ENCODE measurements at places on chromosomes 6 and 20.

GRCh38 chr6:156848533-156848932 is 71.4 kb downstream of the ARID1B start:
- DNase-seq = no peak

GRCh38 chr6:10316373-10316721 is 98.5 kb downstream of the TFAP2A start:
- DNase-seq = no peak

- no peak for DNase-seq
These were observed 4.8 kb downstream of the COL12A1 start for GRCh38 chr6:75201021-75201420.

GRCh38 chr20:43739148-43739749 is 12.4 kb upstream of the GTSF1L start:
- no peak for DNase-seq

DNA sequence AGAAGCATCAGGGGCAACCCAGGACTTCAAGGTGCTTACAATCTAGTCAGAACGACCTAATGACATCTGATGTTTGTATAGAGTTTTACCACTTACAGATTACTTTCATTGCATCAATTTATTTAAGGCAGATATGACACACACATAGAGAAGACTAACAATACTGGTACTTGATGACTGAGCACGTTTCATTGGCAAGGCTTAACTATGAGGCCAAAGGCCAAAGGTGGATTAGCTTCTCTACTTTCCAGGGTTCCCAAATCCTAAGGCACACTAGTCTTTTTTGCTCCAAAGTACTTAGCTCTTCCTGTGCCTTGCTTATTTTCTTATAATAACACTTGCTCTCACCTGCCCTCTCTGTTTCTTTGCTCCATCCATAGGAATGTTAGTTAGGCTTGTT is 406.2 kb downstream of the ZFAND3 start:
- DNase-seq = no peak

GRCh38 chr6:157811476-157812173 is 11.4 kb upstream of the SNX9 start:
- no peak for DNase-seq

- DNase-seq = no peak
These were observed 454.3 kb downstream of the PREX1 start for GRCh38 chr20:48373555-48373934.

DNA sequence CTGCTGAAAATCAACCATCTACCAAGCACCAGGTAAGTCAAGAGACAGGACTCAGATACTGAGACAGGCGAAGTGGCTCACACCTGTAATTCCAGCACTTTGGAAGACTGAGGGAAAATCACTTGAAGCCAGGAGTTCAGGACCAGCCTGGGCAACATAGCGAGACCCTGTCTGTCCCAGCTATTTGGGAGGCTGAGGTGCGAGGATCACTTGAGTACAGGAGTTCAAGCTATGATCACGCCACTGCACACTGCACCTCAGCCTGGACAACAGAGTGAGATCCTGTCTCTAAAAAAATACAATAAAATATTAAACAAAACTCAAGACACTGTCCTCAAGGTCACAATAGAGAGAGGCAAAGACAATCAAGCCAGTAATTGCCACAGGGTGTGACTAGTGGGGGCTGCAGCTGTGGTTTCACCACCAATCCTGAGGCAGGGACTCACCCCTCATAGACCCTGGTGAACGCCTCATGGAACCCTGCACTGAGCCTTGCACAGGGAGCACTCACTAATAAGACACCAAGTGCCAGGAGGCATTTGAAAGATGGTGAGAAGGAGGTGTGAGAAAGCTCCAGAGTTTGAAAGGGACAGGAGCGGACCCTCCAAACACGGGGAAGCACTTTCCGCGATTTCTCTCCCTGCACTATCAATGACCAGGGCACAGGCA is 1.7 kb downstream of the SNHG17 start:
- no peak for DNase-seq

DNA sequence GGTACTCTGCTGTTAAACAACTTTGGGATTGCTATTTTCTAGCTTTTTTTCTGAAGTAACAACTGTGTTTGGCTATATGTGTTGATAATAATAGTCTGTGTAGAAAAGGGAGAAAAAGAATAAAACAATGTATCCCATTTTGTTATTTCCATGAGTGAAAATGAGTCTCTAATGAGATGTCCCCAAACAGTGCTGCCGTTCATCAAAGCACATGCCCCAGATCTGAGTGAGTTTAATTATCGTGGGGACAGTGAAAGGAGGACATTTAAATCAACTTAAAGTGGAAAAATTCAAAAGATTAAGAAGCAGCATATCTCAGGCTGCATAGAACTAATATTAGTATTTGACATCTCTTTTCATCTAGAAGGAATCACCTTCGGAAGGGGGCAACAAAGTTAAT is 59.6 kb downstream of the NCOA7 start:
- no peak for DNase-seq

- no peak for DNase-seq
These were observed 140.4 kb downstream of the CDKAL1 start for GRCh38 chr6:20674664-20675063.

DNA sequence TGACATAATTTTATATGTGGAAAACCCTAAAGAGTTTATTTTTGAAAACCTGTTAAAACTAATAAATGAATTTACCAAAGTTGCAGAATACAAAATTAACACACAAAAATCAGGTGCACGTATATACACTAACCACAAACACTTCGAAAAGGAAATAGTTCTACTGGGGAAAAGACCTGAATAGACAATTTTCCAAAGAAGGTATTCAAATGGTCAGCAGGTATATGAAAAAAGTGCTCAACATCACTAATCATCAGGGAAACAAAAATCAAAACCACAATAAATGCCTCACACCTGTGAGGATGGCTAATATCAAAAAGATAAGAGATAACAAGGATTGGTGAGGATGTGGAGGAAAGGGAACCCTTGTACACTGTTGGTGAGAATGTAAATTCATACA is 110.6 kb downstream of the PXDC1 start:
- no peak for DNase-seq

DNA sequence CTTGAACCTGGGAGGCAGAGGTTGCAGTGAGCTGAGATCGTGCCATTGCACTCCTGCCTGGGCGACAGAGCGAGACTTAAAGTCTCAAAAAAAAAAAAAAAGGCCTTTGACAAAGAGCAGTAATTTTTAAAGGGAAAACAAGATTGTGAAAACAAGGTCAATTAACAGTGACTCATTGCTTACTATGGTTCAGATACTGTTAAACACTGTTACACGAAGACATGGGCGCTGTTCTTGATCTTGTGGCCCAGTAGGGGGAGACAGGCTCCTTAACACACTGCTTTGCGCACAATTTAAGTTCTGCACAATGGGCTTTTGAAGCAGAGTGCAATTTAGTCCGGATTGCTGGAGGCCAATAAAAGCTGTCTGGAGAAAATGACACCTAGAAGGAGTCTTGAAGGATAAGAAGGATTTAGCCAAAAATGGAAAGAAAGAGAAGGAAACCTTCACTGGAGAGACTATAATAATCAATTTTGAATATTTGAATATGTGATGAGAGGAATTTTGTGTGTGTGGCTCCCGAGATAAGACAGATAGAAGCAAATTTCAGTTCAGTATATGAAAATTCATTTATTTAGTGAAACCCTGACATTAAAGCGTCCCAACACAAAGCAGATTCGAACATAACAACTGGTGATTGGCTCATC is 6.0 kb upstream of the LATS1 start:
- no peak for DNase-seq

- DNase-seq = no peak
These were observed 13.9 kb downstream of the KHDRBS2 start for GRCh38 chr6:62272114-62272513.

GRCh38 chr6:129110690-129111343 is 227.9 kb downstream of the LAMA2 start:
- DNase-seq = no peak

- no peak for DNase-seq
These were observed 351.2 kb downstream of the CDC5L start for GRCh38 chr6:44738601-44739146.

GRCh38 chr6:64037427-64037826 is 401.8 kb downstream of the PHF3 start:
- DNase-seq = no peak

DNA sequence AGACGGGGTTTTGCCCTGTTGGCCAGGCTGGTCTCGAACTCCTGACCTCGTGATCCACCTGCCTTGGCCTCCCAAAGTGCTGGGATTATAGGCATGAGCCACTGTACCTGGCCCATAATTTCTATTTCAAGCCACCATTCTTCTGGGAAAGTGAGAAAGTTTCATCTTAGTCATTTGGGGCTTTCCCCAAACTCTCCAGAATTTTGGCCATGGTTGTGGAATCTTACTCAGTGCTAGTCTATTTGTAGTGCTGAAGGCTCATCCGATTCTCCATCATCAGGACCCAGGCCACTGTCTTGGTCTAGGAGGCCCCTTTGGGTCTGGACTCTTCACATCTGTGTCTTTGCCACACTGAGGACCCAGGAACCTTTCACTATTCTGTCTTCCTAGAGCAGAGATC is 164.9 kb downstream of the EYA2 start:
- no peak for DNase-seq

- no peak for DNase-seq
These were observed 6.5 kb upstream of the BCAS4 start for GRCh38 chr20:50788045-50788991.

DNA sequence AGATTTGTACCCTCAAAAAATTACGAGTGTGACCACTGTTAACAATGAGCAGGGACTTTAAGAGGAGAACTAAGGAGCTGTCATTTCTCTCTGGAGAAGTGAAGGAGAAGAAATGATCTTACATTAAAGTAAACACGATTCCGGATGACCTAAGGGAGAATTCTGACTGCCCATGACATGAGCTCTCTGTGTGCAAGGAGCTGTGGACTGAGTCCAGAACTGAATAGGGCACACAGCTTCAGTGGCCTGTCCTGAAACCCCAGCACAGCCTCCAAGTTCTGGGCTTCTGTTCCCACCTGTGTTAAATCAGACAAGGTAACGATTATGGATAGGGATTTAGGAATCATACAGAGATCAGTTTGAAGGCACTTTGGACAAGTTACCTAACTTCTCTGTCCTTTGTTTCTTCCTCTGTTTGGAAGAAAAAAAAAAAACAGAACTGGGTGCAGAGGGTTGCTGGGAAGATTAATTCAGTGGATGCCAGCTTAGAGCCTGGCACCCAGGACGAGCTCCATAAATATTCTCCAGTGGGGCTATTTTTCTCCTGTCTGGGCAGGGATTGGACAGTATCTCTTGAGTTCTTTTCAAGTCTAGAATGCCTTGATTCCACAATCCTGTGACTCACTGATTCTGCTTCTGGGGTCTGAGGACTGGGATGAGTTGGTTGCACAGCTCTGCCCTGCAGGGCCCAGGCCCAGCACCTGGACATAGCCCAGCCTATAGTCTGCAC is 65.7 kb downstream of the MRPL14 start:
- no peak for DNase-seq

GRCh38 chr6:13370623-13371022 is 42.3 kb upstream of the TBC1D7 start:
- DNase-seq = no peak

- DNase-seq = no peak
These were observed 257.7 kb upstream of the CDYL start for GRCh38 chr6:4518506-4518905.

- no peak for DNase-seq
These were observed 16.8 kb upstream of the PLCB4 start for GRCh38 chr20:9052136-9052535.

GRCh38 chr6:3610206-3610605 is 141.3 kb downstream of the PXDC1 start:
- DNase-seq = no peak

- DNase-seq = no peak
These were observed 60.0 kb downstream of the RFPL4B start for GRCh38 chr6:112407101-112407590.

- DNase-seq = no peak
These were observed 135.2 kb upstream of the PREP start for GRCh38 chr6:105537981-105538578.

GRCh38 chr6:108904741-108905140 is 56.5 kb downstream of the ARMC2 start:
- no peak for DNase-seq

DNA sequence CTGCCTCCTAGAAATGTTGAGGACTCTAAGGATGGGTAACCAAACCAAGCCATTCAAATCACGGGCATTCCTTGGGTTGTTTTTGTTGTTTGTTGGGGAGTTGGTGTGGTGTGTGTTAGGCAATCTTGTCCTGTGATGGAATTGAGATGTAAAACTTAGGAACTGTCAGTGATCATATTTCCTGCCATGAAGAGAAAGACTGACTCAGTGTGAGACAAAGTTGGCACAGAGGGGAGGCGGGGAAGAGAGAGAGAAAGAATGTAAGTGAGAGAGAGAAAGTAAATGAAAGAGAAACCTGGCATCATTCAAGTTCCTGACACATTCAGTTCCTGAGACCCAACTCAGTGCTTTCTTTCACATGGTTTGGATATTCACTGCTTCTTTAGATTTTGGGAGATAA is 21.6 kb upstream of the FBXO30 start:
- DNase-seq = no peak

DNA sequence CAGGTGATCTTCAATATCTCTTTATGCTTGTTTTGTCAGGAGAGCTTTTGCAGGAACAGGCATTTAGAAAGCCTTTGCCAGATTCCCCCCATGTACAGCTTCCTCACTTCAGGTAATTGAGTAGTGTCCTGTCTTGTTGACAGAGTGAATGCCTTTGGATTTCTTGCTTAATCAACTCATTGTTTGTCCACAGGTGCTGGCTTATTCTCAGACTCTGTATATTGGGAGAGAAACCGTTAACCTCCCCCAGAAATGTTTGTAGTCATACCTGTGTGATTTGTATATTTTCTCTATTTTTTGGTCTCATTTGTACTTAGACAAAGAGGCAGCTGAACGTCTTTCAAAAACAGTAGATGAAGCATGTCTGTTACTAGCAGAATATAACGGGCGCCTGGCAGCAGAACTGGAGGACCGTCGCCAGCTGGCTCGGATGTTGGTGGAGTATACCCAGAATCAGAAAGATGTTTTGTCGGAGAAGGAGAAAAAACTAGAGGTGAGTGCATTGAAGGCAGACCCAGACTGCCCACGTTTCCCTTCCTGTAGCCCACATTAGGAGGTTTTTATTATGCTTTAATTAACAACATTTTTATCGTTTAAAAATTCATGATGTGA is 32.3 kb downstream of the RPRD1B start:
- no peak for DNase-seq

DNA sequence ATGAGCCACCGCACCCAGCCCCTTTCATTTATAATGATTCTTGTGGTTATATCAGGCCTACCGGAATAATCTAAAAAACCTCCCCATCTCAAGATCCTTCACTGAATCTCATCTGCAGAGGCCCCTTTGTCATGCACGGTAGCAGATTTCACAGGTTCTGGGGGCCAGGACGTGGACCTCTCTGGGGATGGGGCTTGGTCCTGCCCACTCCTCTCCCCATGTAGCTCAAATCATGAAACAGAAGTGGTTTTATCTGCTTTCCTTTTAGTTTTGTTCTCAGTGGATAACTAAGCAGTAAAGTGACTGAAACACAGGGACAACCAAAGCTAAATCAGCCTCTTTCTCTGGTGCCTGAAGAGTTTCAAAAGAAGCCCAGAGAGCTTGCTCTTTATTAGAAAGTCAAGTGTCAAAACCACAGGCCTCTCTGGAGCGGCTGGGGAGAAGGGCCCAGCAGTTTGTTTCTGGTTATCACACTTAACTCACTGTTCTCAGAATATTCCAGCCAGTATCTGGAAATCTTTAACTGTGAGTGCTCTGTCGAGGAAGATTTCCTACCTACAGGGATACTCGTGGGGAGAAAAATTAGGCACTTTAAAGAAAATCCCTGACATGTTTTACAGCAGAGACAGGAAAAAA is 60.6 kb upstream of the FAM184A start:
- no peak for DNase-seq

GRCh38 chr6:134373282-134373922 is 55.5 kb upstream of the SGK1 start:
- DNase-seq = no peak

- no peak for DNase-seq
These were observed 230.2 kb upstream of the FOXQ1 start for GRCh38 chr6:1081551-1082284.
